Stimulated activated naive CD4-positive, alpha-beta T cell treated with Interleukin-2 at 50 U/mL for 16 hours (primary cell): ENCODE measurements at places on chromosomes 3 and 15.

DNA sequence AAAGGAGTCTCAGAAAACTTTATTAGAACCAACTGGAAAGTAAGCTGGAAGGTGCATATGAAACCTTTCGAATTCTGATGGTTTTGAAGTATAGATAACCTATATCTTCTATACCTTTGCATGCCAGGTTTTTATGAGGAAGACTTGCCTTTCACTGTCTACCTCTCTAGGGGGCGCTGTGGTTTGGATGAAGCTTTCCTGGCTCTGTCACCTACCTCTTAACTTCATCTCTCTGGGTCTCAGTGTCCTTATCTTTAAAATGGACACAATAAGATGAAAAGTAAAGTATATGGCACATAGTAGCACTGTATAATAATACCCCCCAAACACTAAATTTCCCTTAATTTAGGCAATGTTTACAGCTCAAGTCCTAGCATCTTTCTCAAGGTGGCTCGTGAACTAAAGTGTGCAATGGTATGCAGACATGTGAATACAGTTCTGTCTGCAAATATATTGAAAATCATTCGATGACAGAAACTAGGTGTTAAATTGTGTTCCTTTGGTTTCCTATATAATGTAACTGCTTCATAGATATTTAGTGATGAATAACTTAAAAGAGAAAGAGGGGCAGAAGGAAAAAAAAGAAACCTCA lies 314.3 kb downstream of the CHST2 start:
- no peak for DNase-seq

GRCh38 chr15:36766449-36766848 lies 187.0 kb downstream of the CDIN1 start:
- no peak for DNase-seq

GRCh38 chr3:149160754-149161300 lies 31.4 kb downstream of the HPS3 start:
- DNase-seq, result no peak

DNA sequence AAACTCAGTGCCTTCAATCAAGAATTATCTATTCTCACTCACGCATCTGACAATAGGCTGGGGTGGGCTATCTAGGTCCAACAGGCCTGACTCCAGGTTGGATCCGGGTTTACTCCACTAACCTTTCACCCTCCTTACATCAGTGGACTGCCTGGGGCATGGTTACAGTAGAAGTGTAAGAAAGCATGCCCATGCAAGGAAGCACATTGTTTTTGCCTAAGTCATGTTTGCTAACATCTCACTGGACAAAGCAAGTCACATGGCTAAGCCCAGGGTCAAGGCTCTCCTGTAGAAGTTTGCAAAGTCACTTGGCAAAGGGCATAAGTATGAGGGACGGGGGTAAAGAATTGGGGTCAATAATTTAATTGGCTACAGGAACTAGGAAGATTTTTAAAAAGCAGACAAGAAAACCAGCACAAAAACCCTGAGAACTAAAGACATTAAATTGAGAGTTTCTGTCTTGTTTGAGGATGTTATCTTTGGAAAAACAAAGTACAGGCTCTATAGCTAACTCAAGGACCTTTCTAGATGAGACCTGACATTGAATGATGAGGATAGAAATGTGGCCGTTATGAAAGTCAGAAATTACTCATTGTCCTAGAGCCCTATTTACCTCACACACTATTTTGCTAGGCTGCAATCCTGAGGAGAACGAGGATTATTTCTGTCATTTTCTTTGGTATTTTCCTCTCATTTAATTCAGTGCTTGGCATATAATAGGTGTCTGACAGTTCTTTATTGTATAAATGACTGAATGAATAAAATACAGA lies 214.2 kb downstream of the IL20RB start:
- no peak for DNase-seq

DNA sequence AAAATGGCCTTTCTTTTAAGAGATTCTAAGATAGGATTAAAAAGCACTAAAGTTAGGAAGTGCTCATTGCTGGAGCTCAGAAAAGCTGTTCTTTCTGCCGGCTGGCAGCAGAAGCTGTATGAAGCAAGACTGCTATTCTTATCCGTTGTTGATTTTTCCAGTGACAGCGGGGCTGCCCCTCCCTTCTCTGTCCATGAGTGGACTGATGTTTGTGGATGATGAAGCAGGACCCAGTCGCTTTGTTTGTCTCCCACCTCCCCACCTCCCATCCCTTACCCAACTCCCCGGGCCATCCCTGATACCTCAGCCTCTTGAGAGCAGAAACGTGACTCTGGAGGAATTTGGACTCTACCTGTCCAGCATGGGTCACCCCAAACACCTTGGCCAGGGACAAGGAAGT lies 10.3 kb upstream of the MUSTN1 start:
- DNase-seq, result no peak

- no peak for DNase-seq
These were observed 195.6 kb downstream of the FAM43A start for GRCh38 chr3:194880940-194881925.

DNA sequence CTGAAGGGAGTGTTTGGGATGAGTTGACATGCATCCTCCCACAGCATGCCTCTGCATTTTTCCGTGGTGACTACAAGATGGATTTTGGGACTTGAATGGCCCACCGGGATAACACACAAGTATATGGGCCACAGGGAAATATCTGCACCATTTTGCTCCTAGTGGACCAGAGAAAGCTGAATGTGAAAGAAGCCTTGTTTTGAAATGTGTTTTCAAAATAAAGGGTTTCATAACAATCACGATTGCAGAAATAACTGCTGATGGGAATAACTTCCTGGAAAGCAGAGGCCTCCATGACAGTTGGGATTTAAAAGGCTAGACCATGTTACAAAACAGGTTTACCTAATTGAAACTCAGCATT lies 77.5 kb upstream of the PRR23C start:
- DNase-seq, result no peak

- no peak for DNase-seq
These were observed 239.1 kb downstream of the LRRN1 start for GRCh38 chr3:4038351-4038750.

GRCh38 chr3:169564883-169565282 lies 98.6 kb downstream of the MECOM start:
- no peak for DNase-seq

GRCh38 chr3:143421556-143421955 lies 302.0 kb downstream of the CHST2 start:
- no peak for DNase-seq

DNA sequence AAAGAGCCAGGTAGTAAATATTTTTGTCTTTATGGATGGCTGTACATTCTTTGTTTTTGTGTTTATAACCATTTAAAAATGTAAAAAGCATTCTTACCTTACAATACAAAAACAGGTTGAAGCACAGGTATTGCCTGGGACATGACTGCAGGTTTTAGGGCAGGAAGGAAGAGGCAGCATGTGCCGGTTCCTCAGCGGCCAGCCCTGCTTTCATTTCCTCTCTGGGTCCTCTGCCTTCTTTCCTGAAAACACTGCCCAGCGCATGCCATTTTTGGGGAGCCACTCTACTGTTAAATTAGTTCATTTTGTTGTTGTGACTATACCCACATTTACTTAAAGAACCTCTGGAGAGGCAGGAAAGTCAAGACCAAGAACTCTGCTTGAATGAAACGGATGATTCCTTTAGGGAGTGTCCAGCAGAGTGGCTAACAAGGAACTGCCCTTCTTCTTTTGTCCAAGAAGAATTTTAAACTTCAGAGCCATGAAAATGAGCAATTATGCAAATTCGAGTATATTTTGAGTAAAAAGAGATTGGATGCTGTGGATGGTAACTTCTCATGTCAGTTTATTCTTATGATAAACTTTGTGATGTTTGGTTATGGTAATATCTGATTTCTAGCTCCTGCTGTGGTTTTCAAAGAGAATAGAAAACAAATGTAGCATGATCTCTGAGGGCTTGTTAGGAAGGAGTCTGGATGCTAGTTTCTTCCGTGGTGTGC lies 52.7 kb downstream of the SACM1L start:
- no peak for DNase-seq

GRCh38 chr15:37102305-37103162 lies 2.2 kb upstream of the MEIS2 start:
- DNase-seq, result no peak

- no peak for DNase-seq
These were observed 208.5 kb upstream of the MRPL3 start for GRCh38 chr3:131711114-131711768.

DNA sequence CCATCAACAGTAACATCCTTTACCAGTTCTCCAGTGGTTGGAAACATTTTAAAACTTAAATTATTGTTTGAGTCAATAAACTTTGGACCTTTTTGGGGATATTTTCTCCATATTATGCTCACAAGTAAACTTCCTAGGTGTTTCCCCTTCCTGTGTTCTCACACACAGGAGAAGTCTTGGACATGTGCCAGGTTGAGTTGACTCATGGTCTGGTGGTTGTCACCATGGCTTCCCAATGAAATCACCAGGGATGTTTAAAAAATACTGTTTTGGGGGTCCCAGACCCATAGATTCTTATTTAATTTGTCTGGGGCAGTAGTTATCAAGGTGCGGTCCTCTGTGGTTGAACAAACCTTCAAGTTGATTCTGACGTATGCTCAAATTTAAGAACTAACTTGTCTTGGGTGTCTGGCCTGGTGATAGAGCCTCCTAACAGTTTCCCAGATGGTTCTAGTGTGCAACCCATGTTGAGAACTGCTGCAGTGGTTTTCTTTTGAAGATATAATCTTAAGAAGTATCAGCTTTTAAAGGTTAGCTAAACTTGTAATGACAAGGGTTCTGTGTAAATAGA lies 291.8 kb downstream of the EDEM1 start:
- DNase-seq, result no peak

DNA sequence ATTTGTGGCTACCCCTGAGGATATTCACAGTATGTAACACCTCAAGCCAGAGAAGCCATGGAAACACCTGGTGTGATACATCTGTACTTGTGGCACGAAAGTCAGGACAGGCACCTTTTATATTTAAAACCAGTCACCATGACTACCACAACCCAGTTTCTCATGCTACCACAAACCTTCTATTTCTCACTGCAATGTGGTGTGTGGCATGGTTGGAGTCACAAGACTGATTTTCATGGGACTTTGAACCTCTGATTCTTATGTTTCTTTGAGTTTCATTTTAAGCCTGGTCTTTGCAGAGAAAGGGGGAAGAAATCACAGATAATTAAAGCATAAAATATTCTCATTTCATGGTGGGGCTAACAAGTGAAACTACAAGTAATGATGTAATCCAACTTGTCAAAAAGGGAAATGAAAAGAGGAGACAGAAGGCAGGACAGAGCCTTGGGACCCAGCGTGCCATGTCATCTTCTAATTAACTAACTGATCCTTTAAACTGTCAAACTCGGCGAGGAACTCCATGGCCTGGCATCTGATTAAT lies 175.9 kb downstream of the PDZRN3 start:
- DNase-seq, result no peak

DNA sequence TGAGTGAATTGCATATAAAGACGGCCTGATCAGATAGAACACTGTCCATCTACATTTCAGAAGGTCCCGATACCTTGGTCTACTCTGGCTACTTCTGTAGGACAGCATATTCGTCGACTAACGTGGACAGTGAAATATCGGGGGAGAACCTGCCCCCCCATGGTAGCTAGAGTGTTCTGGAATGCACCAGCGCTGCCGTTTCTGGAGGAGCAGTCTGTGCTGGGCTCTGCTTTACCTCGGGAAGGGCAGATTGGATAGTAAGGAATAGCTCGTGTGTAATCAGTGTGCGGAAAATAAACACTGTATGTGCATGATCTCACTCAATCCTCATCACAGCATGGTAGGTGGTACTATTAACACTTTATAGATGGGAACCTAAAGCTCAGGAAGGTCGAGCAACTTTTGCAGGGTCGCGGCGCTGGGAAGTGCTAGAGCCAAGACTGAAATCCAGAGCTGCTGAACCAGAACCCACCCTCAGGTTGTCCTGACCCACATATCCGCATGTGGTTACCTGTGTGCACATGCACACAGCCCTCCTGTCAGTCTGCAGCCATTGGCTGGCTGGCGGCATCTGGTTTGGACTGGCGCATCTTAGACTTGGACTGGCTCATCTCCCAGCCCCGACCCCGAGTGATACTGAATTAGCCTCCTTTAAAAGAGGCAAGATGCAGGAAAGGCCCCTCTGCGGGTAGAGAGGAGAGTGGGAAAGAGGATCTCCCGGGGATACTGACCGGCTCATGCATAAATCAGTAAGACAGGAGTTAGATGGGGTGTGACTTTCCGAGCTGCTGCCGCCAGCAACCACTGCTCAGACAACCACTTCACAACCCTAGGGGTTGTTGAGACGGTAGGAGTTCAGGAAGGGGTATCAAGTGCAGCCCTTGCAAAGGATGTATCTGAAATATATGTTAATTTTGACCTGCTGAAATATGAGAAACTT lies 155.0 kb upstream of the BHLHE40 start:
- no peak for DNase-seq

GRCh38 chr3:197434830-197435229 lies 120.9 kb downstream of the BDH1 start:
- DNase-seq, result no peak

DNA sequence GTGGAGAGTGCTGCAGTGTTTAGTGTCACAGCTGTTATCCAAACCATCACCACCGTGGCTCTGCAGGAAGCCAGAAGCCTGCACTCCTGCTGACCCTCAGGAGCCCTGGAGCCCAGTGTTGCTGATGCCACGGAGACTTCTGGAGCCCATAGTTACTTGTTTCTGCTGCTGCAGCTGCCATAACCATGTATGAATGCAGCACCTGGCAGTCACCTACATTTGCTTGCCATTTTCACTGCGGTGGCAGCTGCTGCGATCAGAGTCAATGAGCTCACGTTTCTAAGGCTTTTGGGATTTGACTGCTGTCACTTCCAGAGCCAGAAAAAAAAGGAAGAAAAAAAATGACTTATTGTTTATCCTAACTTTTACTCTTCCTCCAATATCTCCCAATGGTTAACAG lies 299.2 kb upstream of the THRB start:
- no peak for DNase-seq

DNA sequence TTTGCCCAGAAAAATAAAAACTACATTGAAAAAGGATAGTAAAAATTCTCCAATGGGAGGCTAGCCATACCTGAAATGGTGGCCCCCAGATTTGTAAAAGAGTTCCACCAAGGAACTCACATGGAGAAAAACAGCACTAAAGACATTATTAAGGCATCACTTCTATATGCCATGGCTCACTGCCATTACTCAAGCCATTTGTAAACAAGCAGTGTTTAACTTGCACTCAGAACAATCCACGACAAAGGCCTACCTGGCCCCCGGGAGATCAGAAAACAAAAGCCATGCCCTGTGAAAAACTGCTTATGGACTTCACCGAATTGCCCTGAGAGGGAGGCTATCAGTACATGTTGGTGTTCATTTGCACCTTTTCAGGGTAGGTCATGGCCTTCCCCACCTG lies 19.6 kb downstream of the CCR8 start:
- no peak for DNase-seq

- no peak for DNase-seq
These were observed 71.4 kb downstream of the C3orf80 start for GRCh38 chr3:160296591-160296990.

DNA sequence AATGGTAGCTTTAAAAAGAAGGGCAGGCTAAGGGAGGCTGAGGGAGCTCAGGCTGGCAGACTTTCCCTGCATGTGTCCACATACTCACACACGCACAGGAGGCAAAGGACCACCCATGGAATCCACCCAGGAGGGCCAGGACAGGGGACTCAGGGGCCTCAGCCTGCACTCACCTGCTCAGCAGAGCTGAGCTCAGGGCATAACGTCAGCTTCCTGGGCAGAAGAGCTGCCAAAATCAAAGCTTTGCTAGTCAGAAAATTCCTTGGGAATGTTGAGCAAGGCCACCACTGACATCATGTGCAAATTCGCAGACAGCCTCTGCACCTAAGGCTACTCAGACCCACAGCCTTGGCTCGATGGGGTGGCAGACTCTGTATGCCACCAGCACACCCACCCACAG lies 16.4 kb upstream of the ALAS1 start:
- DNase-seq, result no peak

- no peak for DNase-seq
These were observed 15.0 kb upstream of the THUMPD3 start for GRCh38 chr3:9347887-9348286.
